Stimulated activated CD4-positive, alpha-beta T cell treated with anti-CD3 and anti-CD28 coated beads, Interleukin-4, amount 100 ng/mL, for 1 hour (primary cell): ENCODE measurements at places on chromosomes 6 and 20.
A peak's percentile ranks its signal among the peaks of the same experiment; 100 is the strongest.

- peak; percentile 71 for DNase-seq
These were observed 49.4 kb downstream of the TMEM242 start for GRCh38 chr6:157273756-157274470.

- no peak for DNase-seq
These were observed 38.7 kb downstream of the KAT14 start for GRCh38 chr20:18176318-18176785.

- DNase-seq = no peak
These were observed 12.6 kb upstream of the PIGU start for GRCh38 chr20:34689486-34689885.

- DNase-seq = no peak
These were observed 27.3 kb downstream of the NR2E1 start for GRCh38 chr6:108193131-108193530.

- no peak for DNase-seq
These were observed 11.6 kb downstream of the RNASET2 start for GRCh38 chr6:166944666-166945256.

DNA sequence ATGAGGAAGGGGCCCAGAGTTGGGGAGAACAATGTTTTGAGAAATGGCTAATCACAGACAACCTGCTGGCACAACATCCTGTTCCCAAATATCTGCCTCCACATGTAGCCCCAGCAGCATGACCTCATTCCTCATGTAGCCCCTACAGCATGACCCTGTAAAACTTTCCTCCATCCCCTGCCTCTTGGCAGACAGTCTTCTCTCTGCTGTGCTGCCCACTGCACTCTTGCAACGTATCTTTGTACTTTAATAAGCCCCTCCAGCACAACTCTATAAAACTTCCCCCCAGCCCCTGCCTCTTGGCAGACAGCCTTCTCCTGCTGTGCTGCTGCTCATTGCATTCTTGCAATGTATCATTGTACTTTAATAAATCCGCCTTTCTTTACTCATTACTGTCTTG, 278.8 kb downstream of the HDGFL1 start:
- DNase-seq = no peak

GRCh38 chr6:147463651-147464050, 44.8 kb upstream of the SAMD5 start:
- DNase-seq = no peak

- DNase-seq = no peak
These were observed 304.2 kb downstream of the ADGRG6 start for GRCh38 chr6:142605922-142606485.

DNA sequence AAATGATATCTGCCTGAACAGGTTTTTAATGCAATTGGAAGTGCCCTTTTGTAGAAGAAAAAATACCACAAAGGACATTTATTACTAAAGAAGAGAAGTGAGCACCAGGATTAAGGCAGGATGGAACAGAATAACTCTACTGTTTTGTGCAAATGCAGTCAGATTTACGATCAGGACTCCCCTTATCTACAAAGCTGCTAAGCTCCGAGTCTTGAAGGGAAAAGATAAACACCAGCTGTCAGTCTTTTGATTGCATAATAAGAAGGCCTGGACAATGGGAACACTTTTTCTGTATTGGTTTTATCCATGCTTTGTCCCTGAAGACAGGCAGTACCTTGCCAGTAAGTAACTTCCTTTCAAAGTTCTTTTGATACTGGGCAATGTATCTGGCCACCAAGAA, 797.9 kb upstream of the SLC35B3 start:
- no peak for DNase-seq

GRCh38 chr6:162722633-162723032, 4.9 kb downstream of the PRKN start:
- no peak for DNase-seq

- no peak for DNase-seq
These were observed 90.8 kb downstream of the FRK start for GRCh38 chr6:115969930-115970273.

- DNase-seq = no peak
These were observed 223.4 kb downstream of the FOXC1 start for GRCh38 chr6:1832844-1833787.

DNA sequence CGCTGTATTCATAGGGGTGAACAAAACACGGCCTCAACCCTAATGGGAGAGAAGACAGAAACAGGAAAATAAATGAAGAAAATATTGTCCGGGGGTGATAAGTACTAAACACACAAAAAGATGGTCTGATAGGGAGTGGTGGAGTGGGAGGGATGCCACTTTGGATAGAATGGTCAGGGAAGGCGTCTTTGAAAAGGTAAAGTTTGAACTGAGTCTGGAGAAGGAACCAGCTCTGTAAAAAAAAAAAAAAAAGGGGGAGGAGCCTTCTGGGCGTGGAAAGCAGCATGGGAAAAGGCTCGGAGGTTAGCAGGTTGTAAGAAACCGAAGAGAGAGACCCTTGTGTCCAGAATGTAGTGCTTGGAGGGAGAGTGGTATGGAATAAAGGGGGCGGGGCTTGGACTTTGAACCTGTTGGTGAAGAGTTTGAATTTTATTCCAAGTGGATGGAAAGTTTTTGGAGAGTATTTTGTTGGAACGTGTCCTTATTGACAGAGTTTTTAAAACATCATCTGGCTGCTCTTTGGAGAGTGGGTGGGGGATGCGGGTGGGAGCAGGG, 1.8 kb downstream of the CHMP4B start:
- DNase-seq = no peak

DNA sequence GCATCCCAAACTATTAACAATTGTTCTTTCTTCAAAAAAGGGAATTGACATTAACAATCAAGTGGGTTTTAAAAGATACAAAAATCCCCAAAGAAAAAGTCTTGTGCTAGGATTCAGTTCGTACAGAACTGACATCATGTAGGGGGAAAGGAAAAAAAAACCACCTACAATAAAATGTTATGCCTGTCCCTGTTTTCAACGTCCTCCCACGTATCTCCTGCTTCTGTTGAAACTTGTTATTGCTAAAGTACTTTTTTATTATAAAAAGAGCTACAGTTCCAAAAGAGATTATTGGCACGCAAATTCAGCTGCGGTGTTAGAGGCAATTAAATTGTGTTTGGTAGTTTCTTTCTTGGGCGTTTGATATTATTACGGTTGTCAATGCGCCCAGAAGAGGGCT, 102.8 kb upstream of the PHACTR1 start:
- no peak for DNase-seq

- DNase-seq = no peak
These were observed 1422.8 kb upstream of the EYS start for GRCh38 chr6:67129780-67130179.

DNA sequence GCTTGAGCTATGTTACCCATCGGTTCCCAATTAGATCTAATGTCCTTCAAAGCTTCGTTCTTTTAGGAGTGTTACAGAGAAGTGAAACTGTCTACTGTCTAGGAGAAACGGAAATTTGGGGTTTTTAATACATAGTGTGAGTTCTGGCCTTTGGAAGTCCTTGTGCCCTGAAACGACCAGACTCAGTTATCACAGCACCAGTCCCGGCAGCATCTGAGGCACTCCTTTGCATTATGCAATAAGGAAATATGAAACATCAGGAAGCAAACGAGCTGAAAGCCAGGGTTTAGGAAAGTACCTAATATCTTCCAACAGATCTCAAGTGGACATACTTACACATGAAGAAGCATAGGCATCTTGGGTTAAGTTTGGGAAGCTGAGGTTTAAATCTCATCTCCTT, 61.8 kb upstream of the ADGRF1 start:
- DNase-seq = no peak

DNA sequence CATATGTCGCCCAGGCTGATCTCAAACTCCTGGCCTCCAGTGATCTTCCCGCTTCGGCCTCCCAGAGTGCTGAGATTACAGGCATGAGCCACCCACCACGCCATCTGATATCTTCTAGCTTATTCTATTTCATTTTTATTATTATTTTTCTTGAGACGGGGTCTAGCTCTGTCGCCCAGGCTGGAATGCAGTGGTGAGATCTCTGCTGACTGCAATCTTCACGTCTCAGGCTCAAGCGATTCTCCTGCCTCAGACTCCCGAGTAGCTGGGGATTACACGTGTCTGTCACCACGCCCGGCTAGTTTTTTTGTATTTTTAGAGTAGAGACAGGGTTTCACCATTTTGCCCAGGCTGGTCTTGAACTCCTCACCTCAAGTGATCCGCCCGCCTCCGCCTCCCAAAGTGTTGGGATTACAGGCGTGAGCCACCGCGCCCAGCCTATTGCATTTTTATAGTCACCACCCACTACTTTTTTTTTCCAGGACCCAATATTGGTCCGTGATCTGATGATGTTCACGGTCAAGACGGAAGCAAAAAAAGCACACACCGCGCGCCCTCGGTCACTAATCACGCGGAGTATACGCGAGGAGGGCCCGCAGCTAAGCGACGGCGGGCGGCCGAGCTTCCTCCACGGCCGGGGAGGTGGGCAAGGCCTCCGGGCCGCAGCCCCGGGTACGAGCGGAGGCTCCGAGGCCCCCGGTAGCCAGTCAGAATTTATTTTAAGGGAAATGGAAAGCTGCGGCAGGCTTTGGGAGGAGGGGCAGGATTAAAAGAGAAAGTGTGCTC, 1.1 kb upstream of the LSM14B start:
- no peak for DNase-seq

DNA sequence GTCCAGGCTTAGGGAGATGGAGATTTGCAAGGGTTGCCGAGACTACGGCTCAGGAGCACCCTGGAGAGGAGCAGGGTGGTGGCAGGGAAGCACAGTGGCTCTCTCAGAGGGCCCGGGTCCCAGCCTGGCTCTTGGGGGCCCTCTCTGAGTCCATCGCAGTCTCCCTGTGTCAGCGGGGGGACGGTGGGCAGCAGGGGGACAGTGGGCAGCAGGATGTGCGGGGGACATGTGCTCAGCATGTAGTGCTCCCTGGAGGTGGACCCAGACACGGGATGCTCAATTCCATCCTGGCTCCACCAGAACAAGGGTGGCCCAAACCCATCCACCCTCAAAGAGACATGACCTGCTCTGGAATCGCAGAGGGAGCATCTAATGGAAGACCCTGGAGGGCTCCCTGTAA, 43.0 kb upstream of the ZBP1 start:
- DNase-seq = no peak

GRCh38 chr6:54920628-54921027, 74.1 kb downstream of the FAM83B start:
- no peak for DNase-seq

DNA sequence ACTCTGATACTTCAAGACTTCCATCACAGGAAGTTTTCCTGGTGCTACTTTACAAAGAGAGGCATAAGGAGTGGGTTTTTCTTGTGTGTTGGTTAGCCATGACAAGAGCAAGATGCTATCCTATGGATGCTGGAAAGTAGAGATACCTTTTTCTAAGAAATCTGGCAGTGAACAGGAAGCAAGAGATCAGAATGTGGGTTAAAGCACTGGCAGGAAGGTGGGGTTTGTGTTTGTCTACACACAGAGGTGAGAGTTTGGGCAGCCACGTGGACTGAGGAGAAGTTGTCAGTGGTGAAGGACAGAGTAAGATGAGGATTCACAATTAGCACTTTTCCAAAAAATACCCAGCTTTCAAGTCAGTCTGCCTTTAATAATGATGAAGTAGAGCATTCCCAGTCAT, 17.9 kb downstream of the SLC2A12 start:
- DNase-seq = no peak

DNA sequence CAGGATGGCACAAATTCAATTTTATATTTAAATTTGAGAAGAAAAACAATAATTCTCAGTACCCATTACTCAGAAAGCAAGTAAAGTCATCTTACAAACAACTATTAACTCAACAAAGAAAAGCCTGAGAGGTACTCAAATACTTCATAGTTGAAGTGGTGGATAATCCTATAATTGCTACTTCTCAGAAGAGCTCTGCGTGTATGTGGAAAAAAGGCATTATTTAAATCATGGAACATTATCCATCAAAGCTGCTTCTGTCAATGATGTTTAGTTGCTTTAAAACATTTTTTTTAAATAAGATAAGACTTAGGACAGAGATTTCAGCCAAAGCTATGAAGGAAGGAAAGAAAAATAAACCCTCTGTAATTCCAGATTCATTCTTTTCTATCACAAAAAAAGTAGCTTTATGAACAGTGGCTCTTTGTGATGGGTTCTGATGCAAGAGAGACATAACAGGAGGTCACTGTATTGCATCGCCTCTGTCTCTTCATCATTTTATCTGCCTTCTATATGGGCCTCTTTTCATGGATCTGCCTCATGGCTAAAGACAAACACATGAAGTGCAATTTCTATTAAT, 367.9 kb upstream of the SLC35B3 start:
- no peak for DNase-seq

- DNase-seq = no peak
These were observed 276.5 kb downstream of the CDC5L start for GRCh38 chr6:44663860-44664634.

DNA sequence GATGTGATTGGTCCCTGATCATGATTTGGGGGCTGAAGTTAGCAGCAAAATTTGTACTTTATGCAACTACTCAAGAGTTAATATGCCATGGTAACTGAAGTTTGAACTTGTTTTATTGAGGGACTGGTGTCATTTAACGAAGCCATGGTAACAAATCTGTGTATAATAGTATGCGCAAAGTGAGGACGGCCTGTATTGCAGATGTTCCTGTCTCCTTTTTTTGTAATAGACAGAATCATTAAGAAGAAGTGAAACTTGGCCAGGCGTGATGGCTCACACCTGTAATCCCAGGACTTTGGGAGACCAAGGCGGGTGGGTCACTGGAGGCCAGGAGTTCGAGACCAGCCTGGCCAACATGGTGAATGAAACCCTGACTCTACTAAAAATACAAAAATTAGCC, 22.3 kb downstream of the RPRD1B start:
- DNase-seq = no peak

DNA sequence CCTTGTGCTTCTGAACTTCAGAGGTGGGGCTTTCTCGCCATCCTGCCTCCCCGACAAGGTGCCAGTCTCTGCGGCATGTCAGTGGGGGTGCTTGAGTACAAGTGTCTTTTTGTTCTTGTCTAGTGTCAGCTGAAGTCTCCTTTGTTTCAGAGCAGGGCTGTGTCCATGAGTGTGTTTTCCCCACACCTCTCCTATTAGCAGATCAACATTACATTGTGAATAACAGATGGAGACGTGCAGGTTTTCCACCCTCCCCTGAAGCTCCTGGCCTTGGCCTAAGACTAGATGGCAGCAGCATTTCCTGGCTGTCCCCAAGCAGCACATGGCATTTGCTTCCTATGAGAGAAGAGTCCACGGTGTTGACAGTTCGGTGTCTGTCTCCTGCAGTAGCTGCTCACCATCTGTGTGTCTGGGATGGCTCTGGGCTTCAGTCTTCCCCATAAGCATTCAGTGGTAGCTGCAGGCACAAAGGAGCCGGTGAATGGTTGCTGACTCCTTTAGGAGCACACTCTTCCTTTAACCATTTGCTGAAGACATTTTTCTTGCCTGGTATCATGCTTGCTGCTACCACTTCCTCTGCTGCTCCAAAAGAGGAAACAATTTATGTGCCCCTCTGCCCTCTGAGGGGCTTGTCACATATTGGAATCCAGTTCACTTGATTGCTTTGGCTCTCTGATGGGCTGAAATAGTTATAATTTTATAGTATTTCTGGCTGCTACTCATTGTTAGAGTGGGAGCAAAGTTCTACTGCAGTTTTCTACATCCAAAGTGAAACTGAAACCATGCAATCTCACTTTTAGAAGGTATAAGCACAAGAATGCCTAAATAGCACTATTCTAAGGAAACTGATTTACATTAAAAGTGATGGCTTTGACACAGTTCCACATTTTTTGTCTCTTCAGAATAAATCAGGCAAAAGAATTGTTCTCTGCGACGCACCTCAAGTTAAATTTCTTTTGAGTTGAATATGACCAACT, 913.0 kb downstream of the C6orf118 start:
- no peak for DNase-seq
